ENCODE measurements at places on chromosomes 16 and 17. TPM values are rescaled to one million over a fixed set of nuclear protein-coding genes. Genes with fewer than 3 reads are reported as not detected.

DNA sequence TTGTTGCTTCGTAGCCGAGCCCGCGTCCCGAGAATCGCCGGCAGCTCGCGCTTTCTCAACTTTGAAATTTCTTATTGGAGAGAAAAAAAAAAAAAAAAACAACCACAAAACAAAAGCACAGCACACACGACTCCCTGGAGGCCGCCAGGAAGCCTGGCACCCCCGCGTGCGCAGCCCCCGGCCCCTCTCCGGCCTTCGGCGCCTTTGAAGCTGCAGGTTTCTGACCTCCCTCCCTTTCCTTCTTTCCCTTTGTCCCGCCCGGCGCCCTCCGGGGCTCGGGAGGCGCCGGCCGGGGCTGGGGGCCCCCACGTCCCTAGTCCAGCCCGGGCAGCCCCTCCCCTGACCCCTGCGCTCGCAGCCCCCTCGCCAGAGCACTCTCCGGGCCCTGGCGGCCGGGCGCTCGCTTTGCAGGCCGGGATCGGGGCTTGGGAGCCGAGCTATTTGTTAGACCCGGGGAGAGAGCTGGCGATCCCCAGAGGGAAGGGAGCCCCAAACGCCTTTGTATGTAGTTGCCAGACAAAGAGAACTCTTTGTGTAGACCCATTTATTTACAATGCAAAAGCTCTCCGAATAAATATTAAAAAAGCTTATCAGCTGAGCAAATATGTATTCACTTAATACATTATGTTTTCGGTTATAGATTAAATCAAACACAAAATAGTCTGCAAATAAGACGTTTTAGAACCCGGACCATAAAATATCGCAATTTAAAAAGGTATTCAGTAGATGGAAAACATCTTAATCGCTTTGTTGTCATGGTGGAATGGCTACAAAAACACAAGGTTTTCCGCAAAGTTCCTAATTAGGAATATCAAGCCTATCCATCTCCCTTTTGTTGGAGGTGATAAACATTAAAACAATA, 2.3 kb downstream of the BAHCC1 start:
- peak; percentile 88 for DNase-seq
- peaks cover 7% of the 10 kb centered on the region for H3K36me3 ChIP-seq
- peaks cover 10% of the 10 kb centered on the region for H3K27me3 ChIP-seq
- H3K4me3 ChIP-seq: peak overlapping the region; percentile 97
- H3K27ac ChIP-seq: peak overlapping the region; percentile 97

DNA sequence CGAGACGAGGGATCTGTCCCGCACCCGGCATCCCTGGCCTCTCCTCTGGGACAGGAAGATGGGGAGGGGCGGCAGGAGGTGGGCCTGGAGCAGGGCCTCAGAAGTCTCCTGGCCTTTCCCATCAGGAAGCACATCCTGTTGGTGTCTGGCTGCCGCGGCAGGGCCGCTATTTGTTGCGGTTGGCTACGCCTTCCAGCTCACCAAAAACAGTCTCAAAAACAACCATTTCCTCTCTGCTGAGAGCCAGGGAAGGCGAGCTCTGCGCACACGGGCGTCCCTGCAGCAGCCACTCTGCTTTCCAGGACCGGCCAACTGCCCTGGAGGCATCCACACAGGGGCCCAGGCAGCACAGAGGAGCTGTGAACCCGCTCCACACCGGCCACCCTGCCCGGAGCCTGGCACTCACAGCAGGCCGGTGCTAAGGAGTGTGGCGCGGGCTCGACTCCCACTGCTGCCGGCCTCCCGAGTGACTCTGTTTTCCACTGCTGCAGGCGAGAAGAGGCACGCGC, at the start of gene TMEM204:
TMEM204 (plus strand) TSS at position 224 of the 509 bp plus-strand sequence. CDS start 610 bp downstream, outside the sequence.
- H3K27ac ChIP-seq: no peak within 1 kb of the TSS
- H3K36me3 ChIP-seq: no peaks in the 10 kb centered on the region
- H3K27me3 ChIP-seq: no peaks in the 10 kb centered on the region

DNA sequence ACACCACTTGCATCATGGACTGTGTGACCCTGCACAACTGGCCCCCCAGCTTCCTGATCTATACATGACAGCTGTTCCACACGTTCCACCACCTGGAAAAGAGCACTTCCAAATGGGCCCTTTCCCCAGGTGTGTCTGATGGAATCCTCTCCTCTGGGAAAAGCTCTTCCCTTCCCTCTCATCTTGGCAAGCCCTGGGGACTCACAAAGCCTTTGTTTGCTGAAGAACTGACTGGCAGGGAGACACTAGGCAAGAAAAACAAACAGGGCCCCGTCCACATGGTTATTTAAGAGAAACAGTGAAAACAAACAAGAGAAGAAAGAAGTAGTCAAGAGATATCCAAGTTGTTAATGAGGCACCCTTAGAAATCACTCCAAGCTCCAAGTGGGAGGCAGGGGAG, 52.6 kb downstream of the C16orf95 start:
- no peak overlapping the region for H3K27ac ChIP-seq
- peaks cover 3% of the 10 kb centered on the region for H3K27me3 ChIP-seq
- H3K4me1 ChIP-seq: peaks cover 10% of the 10 kb centered on the region
- no peak for DNase-seq
- peaks cover 3% of the 10 kb centered on the region for H3K36me3 ChIP-seq
- H3K4me3 ChIP-seq: peak overlapping the region; percentile 5

DNA sequence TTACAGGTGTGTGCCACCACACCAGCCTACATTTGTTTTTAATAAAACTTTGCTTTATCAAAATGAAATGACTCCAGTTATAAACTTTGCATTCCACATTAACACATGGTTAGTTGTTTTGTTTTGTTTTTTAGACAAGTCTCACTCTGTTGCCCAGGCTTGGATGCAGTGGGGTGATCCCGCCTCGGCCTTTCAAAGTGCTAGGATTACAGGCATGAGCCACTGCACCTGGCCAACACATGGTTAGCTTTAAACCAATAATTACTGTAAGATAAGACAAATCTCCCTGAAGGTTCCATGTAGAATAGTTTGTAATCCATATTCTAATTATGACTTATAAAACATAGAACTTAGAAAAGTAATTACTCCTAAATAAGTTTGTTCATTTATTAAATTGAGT, 89.8 kb upstream of the MED13 start:
- no peaks in the 10 kb centered on the region for H3K36me3 ChIP-seq
- H3K27ac ChIP-seq: no peak overlapping the region
- H3K27me3 ChIP-seq: no peaks in the 10 kb centered on the region

- H3K27ac ChIP-seq: no peak overlapping the region
- H3K36me3 ChIP-seq: no peaks in the 10 kb centered on the region
- H3K27me3 ChIP-seq: peaks cover 10% of the 10 kb centered on the region
- H3K4me1 ChIP-seq: peaks cover 37% of the 10 kb centered on the region
Observed at GRCh38 chr16:85146922-85147651, 34.8 kb upstream of the CIBAR2 start.

DNA sequence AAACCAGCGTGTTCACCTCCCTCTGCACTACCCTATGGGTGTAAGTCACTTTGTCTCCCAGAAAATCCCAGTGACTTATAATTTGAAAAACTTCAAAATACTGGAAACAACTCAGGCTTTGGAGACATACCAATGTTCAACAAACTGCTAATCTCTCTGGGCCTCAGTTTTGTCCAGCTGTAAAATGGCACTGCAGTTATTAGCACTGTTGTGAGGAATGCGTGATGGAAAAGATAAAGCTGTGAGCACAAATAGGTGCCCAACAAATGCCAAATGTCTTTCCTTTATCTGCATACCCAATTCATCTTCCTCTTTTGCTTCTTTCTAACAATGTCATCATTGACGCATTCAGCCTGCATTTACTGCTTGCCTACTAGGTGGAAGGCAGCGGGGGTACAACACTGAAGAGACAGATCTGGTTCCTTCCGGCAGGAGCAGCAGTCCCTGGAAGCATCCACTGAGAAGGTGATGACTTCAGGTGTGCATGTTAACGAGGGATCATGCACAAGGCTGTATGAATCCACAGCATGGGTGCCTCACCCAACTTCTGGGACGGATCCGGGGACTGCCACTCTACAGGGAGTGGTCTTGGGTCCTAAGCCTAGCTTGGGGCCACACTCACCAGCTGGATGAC, 63.4 kb downstream of the CYTH1 start:
- no peak overlapping the region for H3K27ac ChIP-seq
- H3K4me3 ChIP-seq: no peak overlapping the region
- peaks cover 70% of the 10 kb centered on the region for H3K4me1 ChIP-seq
- H3K36me3 ChIP-seq: peaks cover 4% of the 10 kb centered on the region
- DNase-seq: no peak

DNA sequence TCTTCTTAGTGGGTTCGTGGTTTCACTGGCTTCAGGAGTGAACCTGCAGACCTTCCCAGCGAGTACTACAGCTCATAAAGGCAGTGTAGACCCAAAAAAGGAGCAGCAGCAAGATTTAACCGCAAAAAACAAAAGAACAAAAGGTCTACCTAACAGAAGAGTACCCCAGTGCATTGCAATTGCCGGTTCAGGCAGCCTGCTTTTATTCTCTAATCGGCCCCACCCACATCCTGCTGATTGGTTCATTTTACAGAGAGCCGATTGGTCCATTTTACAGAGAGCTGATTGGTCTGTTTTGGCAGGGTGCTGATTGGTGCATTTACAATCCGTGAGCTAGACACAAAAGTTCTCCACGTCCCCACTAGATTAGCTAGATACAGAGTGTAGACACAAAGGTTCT, 2.0 kb upstream of the ARRB2 start:
- H3K4me3 ChIP-seq: peak overlapping the region; percentile 71
- H3K27me3 ChIP-seq: no peaks in the 10 kb centered on the region
- no peak overlapping the region for H3K27ac ChIP-seq
- no peak for DNase-seq
- peaks cover 13% of the 10 kb centered on the region for H3K4me1 ChIP-seq

DNA sequence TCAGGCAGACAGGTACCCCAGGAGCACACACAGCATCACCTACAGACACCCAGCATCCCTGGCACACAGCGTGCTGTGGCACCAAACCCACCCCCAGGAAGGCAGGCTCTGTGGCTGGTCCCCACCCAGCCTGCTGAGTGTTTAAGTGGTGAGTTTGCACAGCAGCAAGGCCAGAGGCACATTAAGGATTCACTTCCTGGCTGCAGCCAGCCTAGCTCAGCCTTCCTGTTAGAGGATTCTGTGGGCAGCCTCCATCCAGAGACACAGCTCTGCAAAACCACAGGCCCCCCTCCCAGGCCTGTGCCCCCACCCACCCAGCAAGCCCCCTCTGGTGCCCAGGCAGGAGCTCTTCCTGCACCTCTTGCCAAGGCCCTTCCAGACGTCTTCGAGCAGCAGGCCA, 36.1 kb upstream of the PHB1 start:
- peaks cover 19% of the 10 kb centered on the region for H3K4me1 ChIP-seq
- no peaks in the 10 kb centered on the region for H3K36me3 ChIP-seq
- no peak overlapping the region for H3K4me3 ChIP-seq
- peaks cover 9% of the 10 kb centered on the region for H3K27me3 ChIP-seq
- H3K27ac ChIP-seq: no peak overlapping the region

DNA sequence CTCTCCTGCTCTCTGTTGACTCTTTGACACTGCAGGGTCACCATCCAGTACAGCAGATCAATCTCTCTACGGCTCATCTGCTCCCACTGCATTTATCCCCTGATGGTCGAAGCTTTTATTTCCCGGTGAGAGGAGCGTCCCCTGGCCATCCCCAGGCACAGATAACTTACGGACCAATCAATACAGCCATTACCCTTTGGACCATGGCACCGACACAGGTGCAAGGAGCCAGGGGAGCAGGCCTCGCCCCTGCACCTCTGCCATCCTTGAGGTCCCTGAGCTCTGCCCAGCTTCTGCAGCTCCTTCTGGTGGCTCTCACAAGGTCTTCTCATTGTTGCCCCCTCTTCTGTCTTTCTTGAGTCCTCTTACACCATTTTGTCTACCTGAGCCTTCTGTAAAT, 115.6 kb downstream of the SDK2 start:
- no peak for DNase-seq
- H3K27ac ChIP-seq: no peak overlapping the region
- no peak overlapping the region for H3K4me3 ChIP-seq
- peaks cover 4% of the 10 kb centered on the region for H3K36me3 ChIP-seq

DNA sequence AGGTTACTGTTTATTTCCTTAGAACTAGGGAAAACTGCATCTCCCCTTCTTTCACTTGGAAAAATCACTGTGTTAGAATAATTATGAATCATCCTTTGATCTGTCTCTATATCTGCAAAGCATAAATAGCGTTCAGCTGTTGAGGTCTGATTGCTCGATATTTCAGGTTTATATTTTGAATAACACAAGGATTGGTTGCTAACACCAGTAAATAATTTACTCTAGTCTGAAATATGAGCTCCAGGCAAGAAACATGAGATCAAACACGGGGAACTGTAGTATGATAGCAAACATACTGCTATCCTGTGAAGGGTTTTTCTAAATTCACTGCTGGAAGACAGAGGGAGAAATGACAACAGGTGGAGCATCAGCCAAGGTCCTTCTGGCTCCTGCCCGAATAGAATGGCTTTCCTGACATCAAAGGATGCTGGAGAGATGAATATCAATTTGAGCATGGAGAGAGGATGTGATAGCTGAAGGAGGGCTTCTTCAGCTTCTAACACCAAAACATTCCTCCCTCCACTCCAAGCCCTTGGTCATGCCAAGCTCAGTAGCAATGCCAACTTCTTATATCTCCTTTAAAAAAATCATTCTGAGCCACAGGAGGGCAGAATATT, 450.3 kb downstream of the SHISA9 start:
- no peak for DNase-seq
- no peak overlapping the region for H3K27ac ChIP-seq
- H3K4me3 ChIP-seq: no peak overlapping the region
- H3K36me3 ChIP-seq: no peaks in the 10 kb centered on the region
- H3K27me3 ChIP-seq: peaks cover 10% of the 10 kb centered on the region

DNA sequence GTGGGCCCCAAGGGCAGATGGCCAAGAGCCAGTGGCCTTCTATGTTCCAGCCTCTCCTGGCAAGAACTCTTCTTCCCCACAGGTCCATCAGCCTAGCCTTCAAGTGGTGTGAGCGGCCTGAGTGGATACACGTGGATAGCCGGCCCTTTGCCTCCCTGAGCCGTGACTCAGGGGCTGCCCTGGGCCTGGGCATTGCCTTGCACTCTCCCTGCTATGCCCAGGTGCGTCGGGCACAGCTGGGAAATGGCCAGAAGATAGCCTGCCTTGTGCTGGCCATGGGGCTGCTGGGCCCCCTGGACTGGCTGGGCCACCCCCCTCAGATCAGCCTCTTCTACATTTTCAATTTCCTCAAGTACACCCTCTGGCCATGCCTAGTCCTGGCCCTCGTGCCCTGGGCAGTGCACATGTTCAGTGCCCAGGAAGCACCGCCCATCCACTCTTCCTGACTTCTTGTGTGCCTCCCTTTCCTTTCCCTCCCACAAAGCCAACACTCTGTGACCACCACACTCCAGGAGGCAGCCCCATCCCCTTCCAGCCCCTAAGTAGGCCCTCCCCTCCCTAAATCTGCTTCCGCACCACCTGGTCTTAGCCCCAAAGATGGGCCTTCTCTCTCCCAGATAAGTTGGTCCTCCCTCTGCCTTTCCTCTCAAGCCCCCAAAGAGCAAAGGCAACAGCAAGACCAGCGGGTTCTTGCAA, 5.2 kb downstream of the G6PC3 start:
- peak overlapping the region; percentile 18 for H3K27ac ChIP-seq
- H3K27me3 ChIP-seq: no peaks in the 10 kb centered on the region
- peaks cover 12% of the 10 kb centered on the region for H3K36me3 ChIP-seq
- peaks cover 9% of the 10 kb centered on the region for H3K4me1 ChIP-seq
- H3K4me3 ChIP-seq: no peak overlapping the region

GRCh38 chr17:55354941-55355340, 66.7 kb downstream of the MMD start:
- peaks cover 3% of the 10 kb centered on the region for H3K27me3 ChIP-seq
- H3K27ac ChIP-seq: no peak overlapping the region
- no peak overlapping the region for H3K4me3 ChIP-seq
- H3K4me1 ChIP-seq: no peaks in the 10 kb centered on the region
- no peaks in the 10 kb centered on the region for H3K36me3 ChIP-seq

The NPIPB8 gene
- not detected for total RNA-seq

The RNF40 gene
- 107 TPM for total RNA-seq

The ARSG gene
- 4.1 TPM for total RNA-seq

The AIPL1 gene
- not detected for total RNA-seq

The CTNS gene
- 17.4 TPM for total RNA-seq
